ENCODE measurements at places on chromosomes 13 and 19. TPM values are rescaled to one million over a fixed set of nuclear protein-coding genes. Genes with fewer than 3 reads are reported as not detected.

DNA sequence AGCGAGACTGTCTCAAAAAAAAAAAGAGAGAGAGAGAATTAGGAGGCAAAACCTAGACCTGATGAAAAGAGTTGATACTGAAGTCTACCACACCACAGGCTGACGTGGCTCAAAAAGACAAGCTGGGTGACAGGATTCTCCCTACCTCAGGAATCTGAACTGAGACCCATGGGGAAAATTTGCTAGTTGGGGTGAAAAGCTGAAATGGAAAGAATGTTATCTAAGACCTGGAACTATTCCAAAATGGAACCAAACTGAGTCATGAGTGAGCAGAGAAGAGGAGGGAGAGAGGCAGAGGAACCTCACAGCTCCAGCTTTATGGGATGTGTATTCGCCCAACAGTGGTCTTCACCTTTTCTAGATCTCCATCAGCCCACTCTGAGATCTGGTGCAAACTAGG, 11.7 kb downstream of the SMG9 start:
- DNase-seq = no peak

The ZNF528 gene
- 16.7 TPM for total RNA-seq

The CYP2A7 gene
- not detected for total RNA-seq

The TICAM1 gene
- 3.0 TPM for total RNA-seq

- DNase-seq = no peak
Observed at GRCh38 chr13:90238413-90238812, 1109.1 kb upstream of the MIR17HG start.
